ENCODE measurements at places on chromosomes 13 and 19. TPM values are rescaled to one million over a fixed set of nuclear protein-coding genes. Genes with fewer than 3 reads are reported as not detected.

The KLK11 gene
- total RNA-seq: not detected

The NLRP5 gene
- total RNA-seq: not detected

The C5AR1 gene
- total RNA-seq: 4.6 TPM

DNA sequence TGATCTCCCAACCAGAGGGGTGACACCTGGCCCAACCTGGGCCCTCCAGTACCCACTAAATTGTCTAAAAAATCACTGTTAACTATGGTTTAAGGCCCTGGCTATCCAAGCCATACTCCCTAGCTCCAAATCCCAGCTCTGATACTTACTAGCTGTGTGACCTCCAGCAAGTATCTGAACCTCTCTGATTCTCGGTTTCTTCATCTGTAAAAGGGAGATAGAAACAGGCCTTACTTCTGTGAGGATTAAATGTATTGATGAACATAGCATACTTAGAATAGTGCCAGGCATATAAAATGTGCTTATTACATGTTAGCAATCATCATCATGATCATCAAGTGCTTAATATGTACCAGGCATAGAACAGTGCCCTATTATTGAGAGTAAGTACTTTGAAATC lies 4.7 kb downstream of the LRFN1 start:
- no peak for DNase-seq
- H3K4me1 ChIP-seq: no peaks in the 10 kb centered on the region

DNA sequence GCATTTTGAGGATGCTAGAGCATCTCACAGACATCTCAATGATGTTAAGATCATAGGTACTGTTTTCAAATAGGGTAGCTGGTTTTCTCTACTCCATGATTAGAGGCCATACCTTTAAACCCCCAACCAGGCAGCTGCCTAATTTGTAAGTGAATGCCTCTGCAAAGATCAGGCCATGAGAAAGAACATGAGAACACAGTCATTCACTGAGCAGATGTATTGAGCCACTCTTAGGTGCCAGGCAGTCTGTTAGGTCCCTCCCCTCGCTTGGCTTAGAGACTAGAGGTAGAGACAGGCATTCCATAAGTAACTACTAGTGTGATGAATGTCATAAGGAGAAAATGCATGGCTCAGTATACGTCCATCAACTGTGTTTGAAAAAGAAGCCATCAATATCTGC lies 410.0 kb downstream of the FGF9 start:
- H3K27me3 ChIP-seq: no peaks in the 10 kb centered on the region
- no peaks in the 10 kb centered on the region for H3K36me3 ChIP-seq
- no peak overlapping the region for H3K27ac ChIP-seq
- DNase-seq: no peak

DNA sequence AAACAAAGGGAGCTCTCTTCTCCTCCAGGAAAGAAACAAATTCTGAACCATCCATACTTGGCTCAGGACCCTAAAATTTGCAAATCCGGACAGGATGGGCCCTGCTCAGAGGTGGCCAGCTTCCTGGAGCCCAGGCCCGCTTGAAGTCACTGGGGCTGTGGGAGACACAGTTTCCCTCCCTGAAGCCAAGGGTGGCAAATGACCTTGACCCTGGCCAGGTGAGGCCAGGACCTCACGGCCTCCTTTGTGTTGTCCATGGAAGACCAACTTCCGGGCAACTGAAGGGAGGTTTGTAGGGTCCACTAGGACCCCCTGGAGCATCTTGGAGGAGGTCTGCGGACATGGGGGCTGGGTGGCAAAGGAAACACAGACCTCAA lies 5.5 kb downstream of the NANOS3 start:
- H3K27me3 ChIP-seq: peaks cover 2% of the 10 kb centered on the region
- H3K4me1 ChIP-seq: peaks cover 24% of the 10 kb centered on the region
- H3K4me3 ChIP-seq: no peak overlapping the region

DNA sequence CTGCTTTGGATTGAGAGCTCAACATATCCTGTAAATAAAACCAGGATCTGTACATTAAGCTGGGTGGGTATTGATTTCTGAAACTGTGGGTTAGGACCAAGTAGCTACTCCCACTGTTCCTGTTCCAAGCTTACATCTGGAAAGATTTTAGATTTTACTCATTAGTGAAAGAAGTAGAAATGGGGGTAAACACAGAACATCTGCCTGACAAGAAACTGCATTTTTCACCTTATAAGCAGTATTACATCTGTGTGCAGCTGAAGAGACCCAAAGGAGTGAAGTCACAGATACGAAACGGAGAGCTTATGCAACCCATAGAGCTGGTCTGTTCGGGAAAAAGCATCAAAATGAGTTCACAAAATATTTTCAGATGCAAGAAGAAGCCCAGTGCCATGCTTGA lies 235.2 kb downstream of the SLITRK5 start:
- no peak for DNase-seq
- no peaks in the 10 kb centered on the region for H3K27me3 ChIP-seq
- H3K36me3 ChIP-seq: no peaks in the 10 kb centered on the region
- H3K4me3 ChIP-seq: no peak overlapping the region
